ENCODE measurements at places on chromosomes 5 and 9.

GRCh38 chr9:111726949-111727348 is 65.5 kb downstream of the GNG10 start:
- no peak for DNase-seq

DNA sequence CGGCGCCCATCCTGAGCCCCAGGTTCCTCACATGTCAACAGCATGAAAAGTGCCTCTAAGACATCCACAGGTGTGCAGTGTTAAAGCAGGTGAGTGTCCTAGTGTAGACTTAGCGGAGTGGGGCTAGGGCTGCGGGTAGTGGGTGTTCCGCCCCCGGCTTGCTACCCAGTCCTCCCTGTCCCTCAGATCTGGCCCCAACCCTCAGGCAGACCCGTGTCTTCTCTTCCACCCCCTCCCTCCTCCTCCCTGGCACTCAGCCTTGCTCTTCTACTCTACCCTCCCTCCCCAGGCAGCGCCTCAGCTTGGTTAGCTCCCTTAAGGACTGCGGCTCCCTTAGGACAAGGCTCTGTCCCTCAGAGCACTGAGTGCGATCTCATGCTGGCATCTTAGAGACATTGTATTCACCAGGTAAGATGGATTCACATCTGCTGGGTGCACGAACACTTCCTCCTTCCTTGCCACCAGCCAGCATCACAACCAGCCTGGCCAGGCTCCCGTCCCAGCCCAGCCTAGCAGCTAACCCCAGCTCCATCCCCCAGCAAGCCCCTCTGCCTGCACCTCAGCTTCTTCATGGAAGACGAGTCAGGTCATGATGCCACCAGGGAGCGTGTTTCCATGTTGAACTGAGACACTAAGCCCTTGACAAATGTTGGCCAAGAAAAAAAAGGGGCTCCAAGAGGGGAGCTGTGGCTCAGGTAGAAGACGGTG is 46.8 kb downstream of the NSUN2 start:
- no peak for DNase-seq

DNA sequence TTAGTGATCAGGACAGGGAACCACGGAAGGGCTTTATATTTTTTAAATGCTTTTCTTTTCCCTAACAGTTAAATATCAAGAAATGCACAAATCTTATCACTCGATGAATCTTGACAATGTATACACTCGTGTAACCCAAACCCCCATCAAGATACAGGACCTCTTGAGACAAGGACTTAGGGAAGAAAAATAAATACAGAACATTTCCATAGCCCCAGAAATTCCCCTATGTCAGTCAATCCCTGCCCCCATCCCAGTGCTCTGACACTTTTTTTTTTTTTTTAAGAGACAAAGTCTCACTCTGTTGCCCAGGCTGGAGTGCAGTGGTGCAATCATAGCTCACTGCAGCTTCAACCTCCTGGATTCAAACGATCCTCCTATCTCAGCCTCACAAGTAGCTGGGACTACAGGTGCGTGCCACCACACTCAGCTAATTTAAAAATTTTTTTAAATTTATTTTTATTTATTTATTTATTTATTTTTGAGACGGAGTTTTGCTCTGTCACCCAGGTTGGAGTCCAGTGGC is 2.7 kb downstream of the SPINK4 start:
- DNase-seq, result no peak

- no peak for DNase-seq
Observed at GRCh38 chr5:175696855-175697198, 39.0 kb downstream of the HRH2 start.

DNA sequence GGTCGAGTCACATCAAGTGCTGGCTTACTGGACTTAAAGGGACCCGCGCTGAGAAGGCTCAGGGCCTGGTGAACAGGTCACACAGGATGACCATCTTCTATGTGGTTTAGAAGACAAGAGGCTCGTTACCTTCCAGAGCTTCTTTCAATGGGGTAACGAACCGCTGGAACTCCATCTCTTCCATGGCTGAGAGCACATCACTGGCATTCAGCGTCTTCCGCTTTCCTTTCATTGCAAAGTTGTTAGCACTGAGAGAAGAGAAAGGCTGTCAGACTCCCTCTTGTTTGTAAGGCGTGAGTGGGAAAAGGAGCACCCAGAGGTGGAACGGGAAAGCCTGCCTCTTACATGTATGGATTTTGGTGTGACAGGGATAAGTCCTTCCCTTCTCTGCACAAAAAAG is 994 bp downstream of the POLE3 start:
- no peak for DNase-seq

GRCh38 chr5:103290846-103291245 is 32.3 kb downstream of the MACIR start:
- no peak for DNase-seq
